Stimulated activated CD4-positive, alpha-beta T cell treated with anti-CD3 and anti-CD28 coated beads, TNF-alpha, amount 100 ng/mL, for 24 hours (primary cell): ENCODE measurements at places on chromosomes 11 and 22.

- DNase-seq, result no peak
Measured at GRCh38 chr11:98455500-98456307, 565.0 kb upstream of the CNTN5 start.

GRCh38 chr11:119607726-119608125 is 121.3 kb downstream of the NECTIN1 start:
- no peak for DNase-seq

DNA sequence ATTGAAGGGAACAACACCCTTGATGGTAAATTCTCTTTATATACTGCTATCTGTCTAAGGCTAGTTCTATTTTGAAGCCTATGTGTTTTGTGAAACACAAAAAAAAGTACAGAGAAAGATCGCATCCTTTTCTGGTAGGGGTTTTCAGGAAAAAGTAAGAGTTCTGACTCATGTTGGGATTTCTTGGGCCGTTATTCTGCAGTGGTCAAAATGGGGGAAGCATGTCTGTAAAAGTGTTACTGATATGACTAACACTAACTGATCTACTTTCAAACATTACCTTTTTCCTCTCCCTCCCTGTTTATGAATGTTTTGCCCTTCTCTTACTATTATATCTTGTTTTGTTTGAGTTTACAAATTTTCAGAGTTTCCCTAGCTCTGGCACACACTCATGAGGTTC is 53.9 kb downstream of the CTNND1 start:
- DNase-seq, result no peak

GRCh38 chr11:2835296-2835695 is 50.3 kb downstream of the CDKN1C start:
- DNase-seq, result no peak
